ENCODE measurements at places on chromosomes 5 and 9.

DNA sequence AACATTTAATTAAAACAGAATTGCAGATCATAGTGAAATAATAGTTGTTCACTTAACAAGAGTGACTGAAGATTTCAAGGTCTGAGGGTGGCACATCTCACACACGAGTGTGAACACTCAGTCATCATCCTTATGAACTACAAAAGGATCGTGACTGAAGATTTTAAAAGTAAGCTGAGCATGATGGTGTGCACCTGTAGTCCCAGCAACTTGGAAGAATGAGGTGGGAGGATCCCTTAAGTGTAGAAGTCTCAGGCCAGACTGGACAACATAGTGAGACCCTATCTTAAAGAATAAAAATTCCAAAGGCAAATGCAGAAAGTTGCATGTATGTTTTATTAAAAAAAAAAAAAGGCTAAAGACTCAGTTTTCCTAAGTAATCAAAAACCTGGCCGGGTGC lies 22.4 kb upstream of the ATP6V1G1 start:
- no peak for DNase-seq

DNA sequence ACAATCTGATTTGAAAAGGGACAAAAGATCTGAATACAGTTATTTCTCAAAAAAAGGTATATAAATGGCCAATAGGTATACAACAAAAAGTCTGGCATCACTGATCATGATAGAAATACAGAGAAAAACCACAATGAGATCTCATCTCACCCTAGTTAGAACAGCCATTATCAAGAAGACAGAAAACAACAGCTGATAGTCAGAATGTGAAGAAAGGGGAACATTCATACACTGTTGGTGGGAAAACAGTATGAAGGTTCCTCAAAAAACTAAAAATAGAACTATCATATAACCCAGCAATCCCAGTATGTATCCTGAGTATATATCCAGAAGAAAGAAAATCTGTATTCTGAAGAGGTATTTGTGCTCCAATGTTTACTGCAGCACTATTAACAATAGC lies 75.7 kb upstream of the OR2K2 start:
- no peak for DNase-seq

- no peak for DNase-seq
Observed at GRCh38 chr5:101717721-101718120, 578.4 kb downstream of the SLCO4C1 start.

- DNase-seq, result no peak
Observed at GRCh38 chr5:172872997-172873491, 39.0 kb downstream of the ERGIC1 start.

DNA sequence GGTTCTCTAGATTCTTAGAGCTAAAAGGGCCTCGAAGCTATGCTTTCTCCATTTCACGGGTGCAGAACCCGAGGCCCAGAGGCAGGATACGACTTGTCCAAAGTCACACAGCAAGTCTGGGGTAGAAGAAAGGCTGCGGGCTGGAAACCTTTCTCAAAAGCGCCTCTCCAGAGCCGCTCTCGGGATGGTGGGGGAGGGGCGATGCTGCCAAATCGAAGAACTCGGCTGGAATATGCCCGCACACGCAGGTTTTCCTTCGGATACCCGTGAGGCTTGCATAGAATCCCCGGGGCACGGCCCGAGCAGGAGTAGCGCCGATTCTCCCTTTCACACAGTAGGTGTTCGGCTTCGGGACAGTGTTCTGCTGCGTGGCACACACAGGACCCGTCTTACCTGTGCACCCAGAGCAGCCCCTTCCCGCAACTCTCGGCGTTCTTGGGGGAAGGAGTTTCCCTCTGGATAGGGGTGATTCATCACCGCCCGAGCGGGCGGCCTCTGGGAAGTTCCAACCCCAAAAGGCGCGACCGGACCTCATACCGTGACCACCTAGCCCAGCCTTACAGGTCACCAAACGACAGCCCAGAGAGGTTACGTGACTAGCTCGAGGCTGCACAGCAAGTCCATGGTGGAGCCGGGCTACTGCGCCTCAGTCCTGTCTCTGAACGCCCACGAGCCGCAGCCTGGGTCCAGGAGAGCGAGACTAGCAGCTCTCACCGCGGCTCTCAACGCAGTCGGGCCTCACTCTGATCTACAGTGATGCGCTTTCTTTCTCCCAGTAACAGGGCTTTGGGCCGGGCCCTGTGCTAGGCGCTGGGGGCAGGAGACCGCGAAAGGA lies 4.1 kb downstream of the PAX5 start:
- peak; percentile 46 for DNase-seq

DNA sequence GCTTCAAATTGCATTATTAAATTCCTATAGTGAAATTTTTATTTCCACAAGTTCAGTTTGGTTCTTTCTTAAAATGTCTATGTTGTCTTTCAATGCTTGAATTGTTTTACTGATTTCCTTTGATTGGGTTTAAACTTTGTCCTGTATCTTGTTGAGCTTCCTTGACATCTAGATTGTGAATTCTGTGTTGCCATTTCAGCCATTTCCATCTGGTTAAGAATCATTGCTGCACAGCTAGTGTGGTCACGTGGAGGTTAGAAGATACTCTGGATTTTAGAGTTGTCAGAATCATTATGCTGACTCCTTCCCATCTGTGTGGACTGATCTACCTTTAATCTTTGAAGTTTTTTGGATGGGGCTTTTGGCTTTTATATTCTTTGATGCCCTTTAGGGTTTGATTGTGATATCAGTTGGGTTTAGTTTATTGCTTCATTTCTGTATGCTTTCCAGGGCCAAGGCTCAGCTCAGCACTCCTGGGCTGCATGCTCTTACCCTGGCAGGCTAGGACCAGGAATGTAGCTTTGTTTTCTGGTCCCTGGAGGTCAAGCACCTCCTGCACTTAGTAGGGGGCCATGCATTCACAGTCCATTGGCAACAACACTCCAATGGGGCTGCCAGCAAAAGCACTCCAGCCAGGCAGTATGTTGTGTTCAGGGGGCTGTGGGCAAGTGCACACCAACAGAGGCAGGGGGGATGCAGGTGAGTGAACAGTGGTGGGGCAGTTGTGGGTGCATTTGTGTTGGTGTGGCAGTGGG lies 141.4 kb downstream of the PRR16 start:
- no peak for DNase-seq

GRCh38 chr5:68140763-68141162 lies 74.8 kb upstream of the PIK3R1 start:
- no peak for DNase-seq

DNA sequence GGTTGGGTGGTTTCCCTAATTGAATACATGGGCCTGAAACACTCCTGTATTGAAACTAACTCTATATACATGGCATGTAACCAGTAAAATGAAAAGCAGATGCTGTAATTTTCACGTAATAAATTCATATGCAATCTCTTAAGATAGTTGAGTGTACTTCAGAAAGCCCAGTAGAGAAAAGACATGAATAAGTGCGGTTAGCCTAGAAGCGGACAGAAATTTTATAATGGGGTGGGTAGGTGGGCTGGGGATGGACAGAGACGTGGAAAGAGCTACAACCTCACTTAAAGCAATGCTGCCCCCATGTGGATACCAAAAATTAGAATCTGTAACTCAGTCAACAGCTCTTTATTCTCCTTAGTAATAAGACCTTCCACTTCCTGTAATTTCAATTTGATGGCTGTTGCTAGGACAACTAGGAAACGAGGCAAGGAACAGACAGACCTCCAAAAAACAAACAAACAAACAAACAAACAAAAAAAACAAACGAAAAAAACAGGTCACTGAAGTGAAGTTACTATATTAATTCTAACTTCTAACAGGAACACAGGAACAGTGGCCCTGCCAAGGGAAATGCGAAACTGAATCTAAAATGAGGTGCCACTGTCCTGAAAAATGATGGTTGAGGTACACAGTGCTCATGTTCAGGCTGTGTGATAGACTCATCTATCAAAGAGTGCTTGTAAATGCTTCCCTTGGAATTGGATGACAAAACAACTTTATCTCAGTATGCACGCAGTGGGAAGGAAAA lies 103.4 kb upstream of the GNA14 start:
- DNase-seq, result peak; percentile 17
